ENCODE measurements at places on chromosomes 11 and 22.

DNA sequence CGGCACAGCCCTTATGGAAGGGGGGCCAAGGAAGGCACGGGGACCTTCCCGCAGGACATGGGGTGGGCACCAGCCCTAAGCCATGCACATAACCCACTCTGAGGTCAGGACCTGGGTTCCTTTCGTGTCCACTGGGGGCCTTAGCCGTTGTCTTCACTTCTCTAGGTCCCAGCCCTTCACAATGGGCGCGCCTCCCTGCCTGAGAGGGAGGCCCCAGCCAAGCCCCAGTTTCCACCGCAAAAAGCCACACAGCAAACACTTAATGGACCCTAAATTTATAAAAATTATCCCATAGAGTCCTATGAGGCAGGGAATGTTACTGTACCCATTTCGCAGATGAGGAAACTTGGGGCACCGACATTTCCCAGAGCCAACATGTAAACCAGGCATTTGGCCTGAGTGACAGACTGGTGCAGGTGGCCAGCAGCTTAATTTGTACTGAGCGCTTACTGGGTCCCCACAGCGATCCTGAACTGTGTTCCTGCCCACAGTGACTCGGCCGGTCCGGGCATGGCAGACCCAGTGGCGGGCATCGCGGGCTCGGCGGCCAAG lies 1.2 kb downstream of the GAS2L1 start:
- DNase-seq, result no peak

- peak; percentile 2 for DNase-seq
Measured at GRCh38 chr22:32904044-32904443, 102.5 kb downstream of the TIMP3 start.

DNA sequence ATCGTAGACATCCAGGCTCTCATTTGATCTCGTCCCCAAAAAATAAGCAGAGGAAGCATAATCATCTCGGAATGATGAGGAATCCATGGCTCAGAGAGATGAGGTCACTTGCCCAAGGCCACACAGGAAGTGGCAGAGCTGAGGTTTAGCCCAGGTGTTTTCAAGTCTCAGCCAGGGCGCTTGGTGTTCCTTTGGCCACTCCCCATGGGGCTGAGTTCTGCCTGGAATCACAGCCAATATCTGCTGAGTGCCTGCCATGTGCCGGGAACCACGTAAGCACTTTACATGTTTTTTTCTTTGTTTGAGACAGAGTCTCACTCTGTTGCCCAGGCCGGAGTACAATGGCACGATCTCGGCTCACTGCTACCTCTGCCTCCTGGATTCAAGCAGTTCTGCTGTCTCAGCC lies 29.5 kb upstream of the MYH9 start:
- DNase-seq, result no peak

DNA sequence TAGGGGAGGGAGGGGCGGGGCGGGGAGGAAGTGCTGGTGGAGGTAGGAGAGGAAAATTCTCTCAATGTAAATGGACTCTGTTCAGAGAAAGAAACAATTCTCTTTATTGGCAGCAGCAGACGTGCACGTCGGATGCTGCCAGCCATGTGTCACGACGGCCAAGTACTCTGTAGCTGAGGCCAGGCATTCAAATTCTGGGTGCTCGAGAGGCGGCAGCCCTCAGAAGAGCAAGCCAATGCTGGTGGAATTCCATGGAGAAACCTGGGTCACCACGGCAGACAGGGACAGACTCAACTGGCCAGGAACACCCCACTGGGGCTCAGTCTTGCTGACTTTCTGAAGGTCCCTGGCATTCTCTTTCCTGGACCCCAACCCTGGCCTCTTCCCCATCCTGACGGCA lies 90.8 kb downstream of the ABTB2 start:
- DNase-seq, result no peak

GRCh38 chr11:1917523-1918435 lies 1.7 kb upstream of the TNNT3 start:
- no peak for DNase-seq

- no peak for DNase-seq
Measured at GRCh38 chr22:49418943-49419342, 408.7 kb downstream of the BRD1 start.

- no peak for DNase-seq
Measured at GRCh38 chr11:72524711-72525110, 90.4 kb upstream of the CLPB start.

DNA sequence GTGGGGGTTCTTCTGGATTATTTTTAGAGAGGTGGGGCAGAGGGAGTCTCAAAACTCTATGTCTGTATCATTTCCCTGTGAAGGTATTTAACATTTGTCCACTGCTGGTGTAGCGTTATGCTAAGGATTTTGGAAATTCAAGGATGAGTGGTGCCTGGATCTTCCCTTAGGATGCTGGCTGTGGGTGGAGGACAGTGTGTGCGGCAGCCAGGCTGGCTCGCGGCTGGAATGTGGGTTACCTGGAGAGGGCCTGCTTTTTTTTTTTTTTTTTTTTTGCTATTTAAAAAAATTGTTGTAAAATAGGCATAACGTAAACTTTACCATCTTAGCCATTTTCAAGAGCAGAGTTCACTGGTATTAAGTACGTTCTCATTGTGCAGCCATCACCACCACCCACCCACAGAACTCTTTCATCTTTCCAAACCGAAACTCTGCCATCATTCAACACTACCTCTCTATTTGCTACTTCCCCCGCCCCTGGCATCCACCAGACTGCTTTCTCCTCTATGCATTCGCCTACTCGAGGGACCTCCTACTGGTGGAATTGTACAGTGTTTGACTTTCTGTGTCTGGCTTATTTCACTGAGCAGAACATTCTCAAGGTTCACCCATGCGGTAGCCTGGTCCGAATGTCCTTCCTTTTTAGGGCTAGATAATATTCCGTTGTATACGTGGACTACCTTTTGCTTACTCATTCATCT lies 67.1 kb downstream of the PARVB start:
- DNase-seq, result no peak

DNA sequence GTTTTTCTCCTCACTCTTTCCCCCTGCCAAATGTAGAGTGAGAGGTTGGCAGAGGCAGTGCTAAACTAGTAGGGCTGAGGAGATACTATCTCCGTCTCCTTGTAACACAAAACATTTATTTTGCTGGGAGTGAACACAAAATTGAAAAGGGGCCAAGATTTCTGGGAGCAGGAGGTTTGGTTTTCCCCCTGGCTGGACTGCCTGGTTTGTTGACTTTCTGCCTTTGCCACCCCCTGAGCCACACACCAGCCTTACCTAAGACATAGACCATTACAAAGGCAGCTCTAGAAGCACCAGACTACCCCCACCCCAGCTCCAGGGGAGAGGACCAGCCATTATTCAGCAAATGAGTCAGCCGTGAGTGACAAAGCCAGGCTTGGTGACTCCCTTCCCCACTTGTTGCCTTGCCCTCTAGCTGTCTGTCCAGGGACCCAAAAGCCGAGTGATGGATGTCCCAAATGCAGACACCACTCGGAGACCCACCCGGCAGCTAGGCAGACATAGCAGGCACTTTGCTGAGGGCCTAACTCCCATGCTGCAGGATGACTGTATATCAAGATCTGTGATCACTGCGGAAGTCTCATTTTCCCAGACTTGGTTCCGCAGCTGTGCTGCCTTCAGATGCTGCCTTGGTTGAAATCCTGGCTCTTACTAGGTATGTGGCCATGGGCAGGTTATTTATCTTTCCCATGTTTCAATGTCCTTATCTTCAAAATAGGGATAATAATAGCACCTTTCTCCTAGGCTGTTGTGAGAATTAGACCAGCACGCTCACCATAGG lies 17.7 kb upstream of the CDON start:
- peak; percentile 74 for DNase-seq

GRCh38 chr22:46976598-46976997 lies 214.1 kb downstream of the TBC1D22A start:
- DNase-seq, result no peak

GRCh38 chr11:19409307-19409706 lies 168.6 kb upstream of the E2F8 start:
- no peak for DNase-seq

GRCh38 chr11:76269247-76269646 lies 62.9 kb upstream of the WNT11 start:
- no peak for DNase-seq

- DNase-seq, result no peak
Measured at GRCh38 chr11:33646629-33647028, 54.0 kb downstream of the C11orf91 start.

- DNase-seq, result no peak
Measured at GRCh38 chr11:122365610-122366360, 249.8 kb upstream of the BLID start.
